ENCODE measurements at places on chromosomes 13 and 19.

- DNase-seq = no peak
These were observed 402.3 kb downstream of the DACH1 start for GRCh38 chr13:71464686-71465085.

GRCh38 chr19:52258426-52258825 is 11.0 kb upstream of the ZNF766 start:
- DNase-seq = no peak

GRCh38 chr13:110811008-110811720 is 97.7 kb downstream of the ING1 start:
- DNase-seq = no peak

- no peak for DNase-seq
These were observed at the start of gene MEDAG for GRCh38 chr13:30905932-30906383. Gene MEDAG (plus strand): TSS chr13:30906271. CDS start chr13:30906516, 245 bp downstream.

- no peak for DNase-seq
These were observed 5.1 kb downstream of the CCL25 start for GRCh38 chr19:8057545-8058270.

GRCh38 chr19:39154100-39154628 is 28.6 kb downstream of the PAK4 start:
- DNase-seq = no peak

- no peak for DNase-seq
These were observed 10.0 kb downstream of the MAG start for GRCh38 chr19:35301961-35302360.

- DNase-seq = no peak
These were observed 2.8 kb upstream of the SLC25A15 start for GRCh38 chr13:40786568-40786996.

GRCh38 chr19:58275564-58275963 is 3.2 kb upstream of the ZNF8 start:
- DNase-seq = no peak

DNA sequence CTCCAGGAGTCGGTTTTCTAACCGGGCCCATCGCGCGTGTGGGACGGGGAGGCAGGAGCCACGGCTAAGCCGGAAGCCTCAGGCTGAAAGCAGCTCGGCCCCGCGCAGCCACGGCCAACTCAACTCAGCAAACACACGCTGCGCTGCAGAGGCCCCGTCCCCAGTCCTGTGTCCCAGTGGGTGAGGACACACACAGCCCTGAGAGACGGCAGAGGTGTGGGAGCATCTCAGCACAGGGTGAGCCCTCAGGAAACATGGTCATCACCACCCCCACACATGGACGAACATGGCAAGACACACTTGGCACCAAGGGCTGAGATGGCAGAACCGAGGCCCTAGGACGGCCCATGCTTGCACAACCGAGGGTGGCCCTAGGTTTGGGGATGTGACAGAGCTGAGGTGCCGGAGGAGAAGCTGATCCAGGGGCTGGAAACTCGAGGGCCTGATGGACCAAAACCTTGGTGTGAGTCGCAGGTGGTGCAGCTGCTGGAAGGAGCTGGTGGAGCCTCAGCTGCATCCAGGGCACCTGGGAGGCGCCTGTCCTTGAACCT is 29.0 kb upstream of the C13orf46 start:
- no peak for DNase-seq

GRCh38 chr19:6210721-6211600 is 68.8 kb downstream of the MLLT1 start:
- DNase-seq = no peak

DNA sequence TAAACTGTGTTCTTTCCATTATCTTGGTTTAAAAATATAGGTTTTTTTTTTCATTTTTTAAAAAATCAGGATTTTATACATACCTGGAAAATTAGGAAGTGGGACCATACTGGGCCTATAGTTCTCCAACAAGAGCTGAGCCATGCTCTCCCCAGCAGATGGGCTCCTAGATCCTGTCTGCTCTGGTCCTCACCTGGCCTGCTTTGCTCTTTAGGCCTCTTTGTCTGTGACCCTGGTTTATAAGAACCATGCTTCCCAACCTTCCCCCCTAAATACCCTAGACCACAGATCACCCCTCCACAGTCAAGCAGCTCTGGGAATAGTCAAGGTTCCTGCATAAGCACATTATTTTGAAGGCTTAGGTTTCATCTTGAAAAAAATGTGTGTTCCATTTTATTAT is 185.0 kb upstream of the TSHZ3 start:
- no peak for DNase-seq

DNA sequence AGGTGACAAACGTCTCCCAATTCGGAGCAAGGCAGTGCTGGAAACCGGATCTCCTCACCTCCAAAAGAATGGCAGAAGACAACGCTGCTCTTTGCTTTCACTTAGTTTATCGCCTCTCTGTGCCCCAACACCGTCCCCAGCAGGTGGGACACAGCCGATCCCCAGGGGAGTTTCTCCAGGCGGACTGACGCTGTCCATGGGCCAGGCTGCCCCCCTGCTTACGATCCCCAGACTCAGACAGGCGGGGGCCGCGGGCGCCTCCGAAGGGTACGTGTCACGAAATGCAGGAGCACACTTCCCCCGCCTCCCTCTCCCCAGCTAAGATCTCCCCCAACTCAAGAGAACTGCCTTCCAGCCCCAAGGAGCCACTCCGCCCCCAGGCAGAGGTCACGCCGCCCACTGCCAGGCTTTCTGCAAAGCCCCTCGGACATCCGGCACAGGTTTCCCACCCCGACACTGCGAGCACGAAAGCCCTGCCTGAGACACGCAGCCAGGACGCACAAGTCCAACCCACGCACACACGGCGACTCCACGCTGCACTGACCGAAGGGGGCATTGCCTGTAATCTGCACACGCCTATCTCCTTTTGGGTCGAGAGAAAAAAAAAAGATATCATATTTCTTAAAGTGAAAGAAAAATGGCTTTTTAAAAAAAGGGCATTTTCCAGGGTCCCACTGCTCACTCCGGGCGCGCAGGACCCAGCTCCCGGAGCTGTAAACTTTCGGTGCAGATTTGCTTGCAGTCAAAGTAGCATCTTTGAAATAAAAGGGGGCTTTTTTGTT is 2.0 kb downstream of the SPRY2 start:
- peak; percentile 84 for DNase-seq

DNA sequence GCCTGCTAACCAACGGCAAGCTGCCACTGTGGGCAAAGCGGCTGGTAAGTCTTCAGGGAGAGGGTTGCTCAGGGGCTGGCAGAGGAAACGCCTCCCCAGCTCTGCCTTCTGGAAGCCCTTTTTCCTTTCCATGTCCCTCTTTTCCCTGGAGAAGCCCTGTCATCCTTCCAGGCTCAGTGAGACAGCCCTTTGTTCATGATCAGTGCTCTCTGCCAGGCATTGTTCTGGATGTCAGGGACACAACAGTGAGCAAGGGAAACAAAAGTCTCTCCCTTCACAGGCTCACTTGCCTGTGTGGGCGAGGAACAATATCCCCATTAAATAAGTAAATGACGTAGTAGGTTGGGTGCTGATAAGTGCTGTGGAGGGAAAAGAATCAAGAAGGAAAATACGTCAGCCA is 13.9 kb upstream of the OVOL3 start:
- no peak for DNase-seq

- no peak for DNase-seq
These were observed 1241.5 kb upstream of the MIR17HG start for GRCh38 chr13:90105849-90106496.

DNA sequence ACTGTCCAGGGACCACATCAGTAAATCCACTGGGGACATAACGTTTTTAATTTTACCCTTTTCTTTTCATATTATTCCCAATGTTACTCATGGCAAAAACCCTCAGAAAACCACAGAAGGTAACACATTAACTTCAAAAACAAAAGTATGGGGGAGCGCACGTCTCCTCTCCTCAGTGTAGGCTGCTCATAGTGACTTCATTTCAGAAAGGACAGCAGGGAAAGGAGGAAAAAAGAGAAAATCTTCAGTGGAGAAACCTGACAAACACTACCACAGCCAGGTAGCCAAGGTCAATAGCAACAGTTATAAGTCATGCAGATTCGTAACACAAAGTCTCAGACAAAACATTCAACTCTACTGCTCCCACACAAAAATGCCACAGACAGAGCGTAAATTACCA is 21.4 kb downstream of the DZIP1 start:
- DNase-seq = no peak

DNA sequence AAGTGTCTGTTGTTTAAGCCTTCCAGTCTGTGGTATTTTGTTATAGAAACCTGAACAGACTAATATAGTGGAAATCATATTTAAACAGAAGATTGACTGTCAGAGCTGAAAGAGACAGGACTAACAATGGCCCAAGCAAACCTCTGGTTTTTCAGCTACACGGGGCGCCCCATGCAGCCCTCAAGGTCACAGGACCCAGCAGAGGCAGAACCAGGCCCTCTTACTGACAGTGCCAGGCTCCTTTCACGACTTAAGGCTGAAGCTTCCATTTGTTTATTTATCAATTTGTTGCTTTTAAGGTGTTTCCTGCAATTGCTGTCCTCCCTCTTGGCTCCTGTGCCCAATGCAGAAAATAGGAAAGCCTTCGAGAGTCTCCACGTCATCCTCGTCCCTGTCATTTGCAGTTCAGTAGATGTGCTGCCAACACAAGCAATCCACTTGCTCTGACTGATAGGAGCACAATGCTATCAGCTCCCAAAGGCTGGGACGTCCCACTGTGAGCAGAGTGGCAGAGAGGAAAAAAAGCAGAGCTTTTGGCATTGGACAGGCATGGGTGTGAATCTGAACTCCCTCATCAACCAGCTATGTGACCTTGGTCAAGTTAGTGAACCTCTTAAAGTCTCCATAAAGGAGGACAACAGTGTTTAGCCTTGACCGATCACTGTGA is 10.5 kb upstream of the SLC7A1 start:
- no peak for DNase-seq

DNA sequence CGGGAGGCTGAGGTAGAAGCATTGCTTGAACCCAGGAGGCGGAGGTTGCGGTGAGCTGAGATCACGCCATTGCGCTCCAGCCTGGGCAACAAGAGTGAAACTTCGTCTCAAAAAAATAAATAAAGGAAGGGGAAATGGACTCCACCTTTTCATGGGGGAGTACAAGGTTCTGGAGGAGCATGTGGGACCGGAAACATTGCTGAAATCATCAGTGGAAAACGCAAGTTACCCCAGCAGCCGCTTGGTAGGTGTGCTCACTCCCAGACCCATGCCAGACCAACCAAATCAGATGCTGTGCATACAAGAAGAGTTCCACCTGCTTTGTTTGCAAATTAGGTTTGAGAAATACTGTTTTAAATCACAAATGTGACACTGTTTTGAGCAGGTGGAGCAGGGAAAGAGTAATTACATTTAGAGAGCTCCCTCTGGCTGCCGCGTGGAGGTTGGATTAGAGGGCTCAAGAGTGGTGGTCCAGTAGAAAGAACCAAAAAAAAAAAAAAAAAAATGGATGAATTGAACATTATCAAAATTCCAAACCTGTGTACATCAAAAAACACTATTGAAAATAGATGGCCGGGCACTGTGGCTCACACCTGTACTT is 4.9 kb downstream of the ERICH4 start:
- DNase-seq = no peak

DNA sequence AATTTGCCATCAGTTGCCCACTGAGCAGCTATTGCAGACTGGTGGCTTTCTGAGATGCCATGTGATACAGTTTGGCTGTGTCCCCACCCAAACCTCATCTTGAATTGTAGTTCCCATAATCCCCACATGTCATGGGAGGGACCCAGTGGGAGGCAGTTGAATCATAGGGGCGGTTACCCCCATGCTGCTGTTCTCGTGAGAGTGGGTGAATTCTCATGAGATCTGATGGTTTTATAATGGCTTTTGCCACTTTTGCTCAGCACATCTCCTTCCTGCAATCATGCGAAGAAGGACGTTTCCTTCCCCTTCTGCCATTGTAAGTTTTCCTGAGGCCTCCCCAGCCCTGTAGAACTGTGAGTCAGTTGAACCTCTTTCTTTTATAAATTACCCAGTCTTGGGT is 34.8 kb upstream of the ANKRD10 start:
- DNase-seq = no peak

DNA sequence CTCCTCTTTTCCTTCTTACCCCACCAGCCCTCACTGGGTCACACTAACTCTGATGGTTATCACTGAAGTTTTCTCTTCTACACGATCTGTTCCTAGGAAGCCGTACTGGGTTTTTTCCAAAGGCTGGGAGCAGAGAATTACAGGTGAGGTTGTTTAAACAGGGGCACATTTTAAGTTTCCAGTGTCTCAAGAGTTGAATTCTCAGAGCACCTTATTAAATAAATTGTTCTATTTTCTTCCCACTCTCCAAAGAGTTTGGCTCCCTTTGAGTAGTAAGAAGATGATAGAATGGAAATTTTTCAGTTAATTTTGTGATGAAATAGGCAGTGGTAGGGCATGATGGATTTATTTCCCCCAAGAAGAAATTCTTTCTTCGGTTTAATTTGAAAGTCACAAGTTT is at the start of gene OR7D4:
TSS of gene OR7D4 (minus strand) at position 101 of the 400 bp plus-strand sequence. CDS start 4,752 bp downstream, outside the sequence.
- no peak for DNase-seq

GRCh38 chr13:22487932-22488331 is 692.8 kb upstream of the SGCG start:
- DNase-seq = no peak

GRCh38 chr19:15332311-15332996 is at the start of gene BRD4:
Gene BRD4 (minus strand): TSS chr19:15332539. CDS start chr19:15273099, 59,440 bp downstream.
- peak; percentile 14 for DNase-seq

DNA sequence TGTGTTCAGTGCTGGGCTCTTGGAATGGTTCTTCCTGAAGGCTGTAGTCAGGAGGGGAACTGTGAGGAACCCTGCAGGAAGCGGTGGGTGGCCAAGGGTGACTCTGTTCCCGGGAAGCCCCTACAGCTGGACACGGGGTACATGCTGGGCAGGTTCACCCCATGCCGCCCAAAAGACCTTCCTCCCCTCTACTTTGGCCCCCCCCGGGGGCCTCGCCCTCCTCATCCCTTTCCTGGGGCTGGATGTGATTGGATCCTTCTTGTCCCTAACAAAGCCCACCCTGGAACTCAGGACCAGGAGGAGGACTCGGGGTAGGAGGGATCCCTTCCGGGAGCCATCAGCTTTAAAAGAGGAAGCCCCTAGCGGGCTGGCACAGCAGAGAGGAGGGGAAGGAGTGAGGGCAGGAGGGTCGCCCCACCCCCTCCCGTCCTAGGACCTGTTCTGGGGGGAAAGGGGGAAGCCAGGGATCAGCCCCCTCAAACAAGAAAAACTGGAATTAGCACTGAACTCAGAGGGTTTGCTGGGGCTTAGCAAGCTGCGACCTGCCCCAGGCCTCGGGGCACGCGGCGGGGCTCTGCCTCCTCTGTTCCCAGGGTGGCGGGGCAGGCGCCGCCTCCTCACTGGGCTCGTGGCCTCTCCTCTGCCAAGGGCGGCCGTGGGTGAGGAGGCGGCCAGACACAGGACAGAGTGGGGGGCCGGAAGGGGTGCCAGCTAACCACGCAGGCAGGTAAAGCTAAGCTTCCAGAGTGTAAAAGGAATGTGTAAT is 4.0 kb downstream of the CEBPA start:
- DNase-seq = peak; percentile 52

- no peak for DNase-seq
These were observed 931.9 kb downstream of the SLITRK5 start for GRCh38 chr13:88602786-88603777.

- no peak for DNase-seq
These were observed 102.7 kb upstream of the POSTN start for GRCh38 chr13:37701306-37701705.

GRCh38 chr19:23996549-23996948 is 81.9 kb downstream of the ZNF726 start:
- peak; percentile 2 for DNase-seq

All from AML-193 (cell line).